ENCODE measurements at places on chromosomes 4 and X.

DNA sequence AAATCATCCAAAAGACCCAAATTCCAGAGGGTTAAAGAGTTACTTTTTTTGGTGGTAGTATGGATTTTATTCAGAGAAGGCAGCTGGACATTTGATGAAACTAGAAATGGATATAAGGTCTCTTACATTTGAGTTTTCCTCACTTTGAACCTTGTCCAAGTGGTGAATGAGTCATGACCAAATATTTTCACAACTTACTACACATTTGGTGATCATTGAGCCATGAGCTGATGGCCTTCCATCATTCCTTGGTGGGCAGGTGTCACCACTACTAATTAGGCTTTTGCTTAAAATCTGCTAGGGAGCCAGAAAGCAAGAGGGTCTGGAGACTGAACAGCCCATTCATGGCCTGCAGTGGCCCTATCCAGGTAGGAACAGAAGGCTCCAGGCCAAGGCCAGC, 620.2 kb upstream of the INTU start:
- DNase-seq: no peak

- DNase-seq: no peak
These were observed 317.2 kb downstream of the TENM3 start for GRCh38 chr4:182560358-182560757.

- no peak for DNase-seq
These were observed 14.7 kb downstream of the C4orf54 start for GRCh38 chr4:99642725-99643489.

DNA sequence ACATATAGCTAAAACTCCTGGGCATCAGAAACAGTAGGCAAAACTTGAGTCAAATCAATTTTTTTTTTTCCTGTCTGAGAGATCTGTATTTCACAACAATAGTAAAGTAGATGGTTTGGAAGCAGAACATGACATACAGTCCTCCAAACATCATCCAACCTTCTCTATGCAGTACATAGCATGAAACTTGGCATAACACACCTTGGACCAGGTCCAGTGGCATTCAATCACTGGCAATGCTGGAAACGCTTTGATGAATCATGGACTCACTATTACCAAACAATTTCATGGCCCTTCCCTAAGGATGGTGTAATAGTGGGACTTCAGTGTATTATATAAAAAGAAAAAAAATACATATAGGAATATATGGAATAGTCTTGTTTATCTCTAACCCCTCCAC, 154.6 kb downstream of the FMR1NB start:
- DNase-seq: no peak

GRCh38 chr4:56296526-56296925, 90.8 kb downstream of the AASDH start:
- DNase-seq: no peak

DNA sequence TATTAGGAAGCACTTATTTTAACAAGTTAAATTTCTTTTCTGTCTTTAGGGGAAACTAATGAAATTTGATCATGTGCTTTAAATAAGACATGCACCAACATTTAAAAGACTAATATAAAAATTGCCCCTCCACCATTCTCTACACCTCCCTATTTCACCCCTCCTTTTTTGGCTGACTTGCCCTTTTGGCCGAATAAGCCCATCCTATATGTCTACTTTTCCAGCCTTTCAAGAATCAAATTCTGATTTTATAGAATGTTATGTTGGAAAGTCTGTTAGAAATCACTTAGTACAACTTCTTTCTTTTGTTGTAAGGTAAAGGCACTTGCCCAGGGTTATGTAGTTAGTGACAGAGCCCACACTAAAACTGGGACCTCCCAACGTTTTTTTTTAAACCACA, 1.8 kb downstream of the CAPN6 start:
- DNase-seq: no peak

DNA sequence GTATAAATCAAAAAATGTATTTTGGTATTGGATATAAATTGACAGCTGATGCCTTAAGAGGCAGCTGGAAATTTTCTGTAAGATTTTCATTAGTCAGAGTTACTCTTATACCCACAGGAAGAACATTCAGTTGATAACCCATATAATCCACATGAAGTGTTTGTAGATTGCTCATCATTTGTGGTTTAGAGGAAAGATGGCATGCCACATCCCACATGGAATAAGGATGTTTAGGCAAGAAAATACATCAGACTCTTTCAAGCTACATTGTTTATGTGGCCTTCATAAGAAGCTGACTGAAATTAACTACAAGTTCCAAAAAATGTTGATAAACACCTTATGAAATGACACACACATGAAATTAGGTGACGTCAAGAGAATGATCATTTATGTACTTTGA, 56.6 kb downstream of the AREG start:
- DNase-seq: no peak

- no peak for DNase-seq
These were observed 487.3 kb downstream of the MID1IP1 start for GRCh38 chrX:39288592-39288991.

DNA sequence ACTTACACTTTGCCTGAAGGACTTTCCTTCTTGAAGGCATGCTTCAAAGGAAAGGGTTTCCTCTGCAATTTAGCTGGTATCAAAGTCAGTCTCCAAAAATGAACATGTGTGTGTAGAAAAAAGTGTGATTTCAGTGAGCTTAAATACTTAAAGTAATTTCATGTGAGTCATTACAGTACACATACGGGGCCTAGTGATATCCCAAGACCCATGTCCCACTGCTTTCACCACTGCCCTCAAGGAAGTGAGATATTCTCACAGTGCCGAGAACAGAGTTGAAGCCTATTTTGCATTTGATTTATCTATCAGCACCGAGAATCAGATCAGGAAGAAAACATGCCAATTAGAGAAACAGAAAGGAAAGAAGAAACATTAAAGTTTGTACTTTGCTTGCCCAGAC, 61.0 kb downstream of the CHST7 start:
- DNase-seq: no peak

- DNase-seq: no peak
These were observed 8.1 kb upstream of the HCCS start for GRCh38 chrX:11103006-11103405.

- DNase-seq: no peak
These were observed 497.6 kb downstream of the PRR32 start for GRCh38 chrX:127317159-127317558.

- no peak for DNase-seq
These were observed 16.6 kb upstream of the CLNK start for GRCh38 chr4:10701161-10701560.

DNA sequence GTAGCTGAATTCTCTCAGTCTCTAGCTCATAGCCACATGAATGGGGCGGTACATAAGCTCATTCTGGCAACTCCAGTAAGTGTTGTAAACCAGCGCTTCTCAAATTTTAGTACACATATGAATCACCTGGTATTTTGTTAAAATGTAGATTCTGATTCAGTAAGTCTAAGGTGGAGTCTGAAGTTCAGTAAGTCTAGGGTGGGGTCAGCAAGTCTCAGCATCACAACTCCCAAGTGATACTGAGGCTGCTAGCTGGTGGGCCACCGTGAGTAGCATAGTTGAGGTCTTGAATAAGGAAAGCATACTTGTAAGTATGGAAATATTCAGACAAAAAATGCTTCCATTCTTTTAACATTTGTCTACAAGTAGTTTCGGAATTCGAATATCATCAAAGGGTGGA, 36.1 kb upstream of the INPP4B start:
- DNase-seq: no peak

GRCh38 chrX:134373736-134374135, 86.2 kb upstream of the HPRT1 start:
- no peak for DNase-seq

DNA sequence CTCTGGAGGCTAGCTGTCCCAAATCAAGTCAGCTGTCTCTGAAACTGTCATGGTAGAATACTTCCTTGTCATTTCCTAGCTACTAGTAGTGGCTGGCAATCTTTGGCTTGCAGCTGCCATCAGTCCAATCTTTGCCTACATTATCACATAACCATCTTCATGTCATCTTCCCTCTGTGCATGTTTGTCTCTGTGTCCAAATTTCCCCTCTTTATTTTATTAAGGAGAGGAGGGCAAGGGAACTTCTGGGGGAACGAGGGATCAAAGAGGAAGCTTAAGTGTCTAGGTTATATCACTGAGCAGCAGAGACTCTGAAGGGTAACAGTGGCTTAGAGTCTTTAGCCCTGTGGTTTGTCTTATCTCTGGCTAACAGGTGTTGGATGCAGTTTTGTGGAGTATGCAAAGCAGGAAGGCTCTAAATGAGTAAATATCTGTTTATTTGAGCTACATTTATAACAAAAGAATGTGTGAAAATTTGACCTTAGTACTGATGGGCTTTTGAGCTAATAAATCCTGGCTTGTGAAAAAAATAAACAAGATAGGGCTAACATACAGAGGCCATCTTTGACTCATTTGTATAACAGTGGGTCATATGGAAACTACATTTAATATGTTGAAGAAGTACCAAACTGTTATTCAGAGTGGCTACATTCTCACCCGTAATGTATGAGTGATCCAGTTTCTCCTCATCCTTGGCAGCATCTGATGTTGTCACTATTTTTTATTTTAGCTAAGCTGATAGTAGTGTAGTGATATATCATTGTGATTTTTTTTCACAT, 49.4 kb upstream of the ENOX2 start:
- DNase-seq: no peak

DNA sequence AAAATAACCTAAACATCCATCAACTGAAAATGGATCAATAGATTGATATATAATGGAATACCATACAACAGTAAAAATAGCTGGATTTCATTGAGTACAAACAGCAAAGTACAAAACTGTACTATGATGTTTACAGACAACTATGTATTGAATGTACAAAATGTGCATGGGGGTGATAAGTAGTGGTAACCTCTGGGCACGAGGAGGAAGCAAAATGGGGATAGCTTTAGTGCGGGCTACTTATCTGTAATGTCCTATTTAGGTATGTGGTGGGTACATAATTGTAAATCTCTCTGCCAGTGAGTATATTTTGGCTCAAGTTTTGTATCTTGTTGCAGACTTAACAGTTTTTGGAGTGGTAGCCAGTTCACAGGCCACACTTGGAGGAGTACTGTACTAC, 123.6 kb downstream of the STAG2 start:
- DNase-seq: no peak

DNA sequence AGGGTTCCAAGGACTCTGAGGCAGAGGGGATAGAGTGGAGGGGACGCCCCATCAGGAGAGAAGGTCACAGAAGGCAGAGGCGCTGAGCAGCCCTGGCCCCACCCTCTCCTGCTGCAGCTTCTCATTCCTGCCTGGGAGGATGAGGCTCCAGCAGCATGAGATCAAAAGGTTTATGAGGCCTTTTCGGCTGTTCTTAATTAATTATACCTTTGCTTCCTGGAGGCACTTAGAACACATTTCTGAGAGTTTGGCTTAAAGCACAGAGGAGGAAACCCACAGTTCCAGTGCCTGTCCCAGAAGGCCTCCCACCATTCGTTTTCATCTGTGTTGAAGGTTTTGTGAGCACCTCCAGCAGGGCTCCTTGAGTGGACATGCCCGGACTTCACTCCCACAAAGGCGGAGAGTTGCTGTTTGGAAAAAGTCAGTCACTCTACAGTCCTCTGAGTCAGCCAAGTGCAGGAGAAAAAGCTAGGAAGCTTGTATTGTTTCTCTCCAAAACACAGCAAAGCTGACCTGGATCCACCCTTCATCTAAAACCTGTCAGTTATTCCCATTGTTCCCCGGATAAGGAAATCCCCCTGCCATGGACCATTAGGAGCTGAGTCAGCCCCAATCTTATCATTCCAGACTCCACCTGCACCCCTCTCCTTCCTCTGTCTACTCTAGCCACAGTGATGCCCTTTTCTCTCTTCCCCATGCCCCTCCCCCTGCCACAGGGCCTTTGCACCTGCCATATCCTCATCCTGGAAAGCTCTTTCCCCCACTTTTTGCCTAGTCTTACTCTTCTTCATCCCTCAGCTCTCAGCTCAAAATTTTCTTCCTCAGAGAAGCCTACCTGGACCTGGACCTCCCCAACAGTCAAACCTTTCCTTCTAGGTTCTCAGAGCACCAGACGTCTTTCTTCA, 276.8 kb downstream of the FBXW7 start:
- no peak for DNase-seq

GRCh38 chr4:24975510-24975909, 55.2 kb downstream of the LGI2 start:
- DNase-seq: no peak

GRCh38 chrX:22165732-22166457, 106.8 kb upstream of the CBLL2 start:
- DNase-seq: no peak

DNA sequence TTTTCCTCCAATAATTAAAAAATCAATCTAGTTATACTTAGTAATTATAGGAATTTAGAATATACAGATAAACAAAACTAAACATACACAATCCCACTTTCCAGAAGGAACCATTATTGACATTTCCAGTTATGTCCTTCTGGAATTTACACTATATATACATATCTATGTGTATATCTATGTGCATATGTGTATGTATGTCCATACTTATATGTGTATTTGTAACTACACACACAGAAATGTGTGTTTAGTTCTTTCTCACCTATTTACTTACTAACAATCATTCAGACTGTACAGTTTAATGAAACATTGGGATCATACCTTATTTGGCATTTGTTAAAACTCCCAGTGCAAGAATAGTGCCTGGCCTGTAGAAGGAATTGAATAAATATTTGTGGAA, 126.4 kb downstream of the FHIP1A start:
- no peak for DNase-seq

DNA sequence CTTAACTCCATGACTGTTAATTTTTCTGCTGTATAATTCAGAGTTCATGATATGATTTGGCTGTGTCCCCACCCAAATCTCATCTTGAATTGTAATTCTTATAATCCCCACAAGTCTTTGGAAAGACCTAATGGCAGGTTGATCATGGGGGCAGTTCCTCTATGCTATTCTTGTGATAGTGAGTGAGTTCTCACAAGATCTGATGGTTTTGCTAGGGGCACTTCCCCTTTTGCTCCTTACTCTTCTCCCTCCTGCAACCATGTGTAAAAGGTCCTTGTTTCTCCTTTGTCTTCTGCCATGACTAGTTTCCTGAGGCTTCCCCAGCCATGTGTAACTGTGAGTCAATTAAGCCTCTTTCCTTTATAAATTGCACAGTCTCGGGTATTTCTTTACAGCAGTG, 1751.9 kb downstream of the ARAP2 start:
- no peak for DNase-seq

DNA sequence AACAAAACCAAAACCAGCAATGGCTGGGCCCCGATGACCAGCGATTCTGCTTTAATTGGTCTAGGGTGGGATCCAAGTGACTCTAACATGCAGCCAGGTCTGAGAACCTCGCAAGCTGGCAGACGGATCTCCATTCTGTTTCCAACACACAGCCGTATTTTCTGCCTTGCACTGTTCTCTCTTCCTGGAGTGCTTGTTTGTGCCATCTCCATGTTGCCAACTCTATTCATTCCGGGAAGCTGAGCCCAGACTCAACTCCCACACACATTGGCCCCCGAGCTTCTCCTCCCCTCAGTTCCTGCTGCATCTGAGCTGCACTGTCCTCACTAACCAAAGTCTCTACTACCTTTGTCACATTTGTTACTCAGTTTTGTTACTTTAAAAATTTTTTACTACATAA, 35.6 kb downstream of the GEMIN8 start:
- no peak for DNase-seq

- no peak for DNase-seq
These were observed 10.9 kb downstream of the PPP2R2C start for GRCh38 chr4:6461301-6462165.

- DNase-seq: no peak
These were observed 249.3 kb downstream of the CHIC1 start for GRCh38 chrX:73812256-73812655.
